ENCODE measurements at places on chromosomes 11 and 22.

DNA sequence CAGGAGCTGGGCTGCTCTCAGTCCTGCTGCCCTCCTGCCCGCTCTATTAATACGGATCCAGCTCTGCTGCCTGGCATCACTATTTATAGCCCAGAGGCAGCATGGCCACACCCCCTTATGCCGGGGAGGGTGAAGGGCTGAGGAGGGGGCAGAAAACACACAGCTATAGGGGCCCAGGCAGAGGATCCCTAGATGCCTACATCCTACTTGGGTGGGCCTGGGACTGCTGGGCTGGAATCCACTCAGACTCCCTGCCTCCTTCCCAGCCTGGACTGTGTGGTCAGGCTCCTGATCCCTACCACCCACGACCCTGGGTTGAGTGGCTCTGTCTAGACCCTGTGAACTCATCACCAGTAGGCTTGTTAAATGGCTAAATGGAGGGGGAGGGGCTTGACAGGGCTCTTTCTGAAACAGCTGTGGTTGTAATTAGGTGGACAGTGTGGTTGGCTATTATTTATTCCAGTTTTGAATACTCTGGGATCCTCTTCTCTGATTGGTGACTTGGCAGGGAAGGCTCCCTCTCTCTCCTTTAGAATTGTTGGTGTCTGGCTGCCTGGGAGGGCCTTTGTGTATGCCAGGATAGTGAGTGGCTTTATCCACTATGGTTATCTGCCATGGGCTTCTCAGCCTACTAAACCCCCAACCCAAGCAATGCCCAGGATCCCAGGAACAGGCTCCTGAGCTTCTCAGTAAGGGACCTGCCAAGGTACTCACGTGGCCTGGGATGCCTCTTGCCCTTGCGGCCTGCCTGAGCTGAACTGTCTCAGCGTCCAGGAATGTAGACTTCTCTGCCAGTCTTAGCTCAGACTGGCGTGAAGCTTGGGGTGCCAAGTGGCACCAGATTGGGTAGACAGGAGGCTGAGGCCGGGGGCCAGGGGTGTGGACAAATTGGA is 15.2 kb downstream of the PHLDB1 start:
- no peak for DNase-seq

DNA sequence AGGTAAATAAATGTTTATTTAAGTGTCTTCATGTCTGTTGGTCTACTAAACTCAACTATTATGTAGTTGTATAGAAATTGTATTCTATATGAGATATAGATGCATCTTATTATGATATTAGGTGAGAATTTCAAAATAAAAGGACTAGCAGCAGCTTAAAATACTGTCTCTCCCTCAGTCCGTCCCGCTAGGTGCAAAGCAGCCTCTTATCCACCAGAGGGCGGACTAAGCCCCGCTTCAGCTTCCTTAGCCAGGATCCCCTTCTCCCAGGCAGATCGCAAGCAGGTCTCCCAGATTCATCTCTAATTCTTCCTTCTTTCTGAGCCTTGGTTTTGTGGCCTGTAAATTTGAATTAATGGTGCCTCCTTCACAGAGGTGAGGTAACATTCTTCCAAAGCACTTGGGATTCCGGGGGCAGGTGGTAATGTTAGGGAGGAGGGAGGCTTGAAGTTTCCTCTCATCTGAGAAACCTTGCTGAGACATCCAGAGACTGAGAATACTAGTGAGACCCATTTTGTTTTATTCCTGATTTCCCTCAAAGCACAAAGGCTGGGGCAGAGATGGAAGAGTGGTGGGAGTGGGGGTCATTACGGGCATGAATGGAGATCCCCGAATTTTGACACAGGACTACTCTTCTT is 13.5 kb upstream of the INSC start:
- no peak for DNase-seq

DNA sequence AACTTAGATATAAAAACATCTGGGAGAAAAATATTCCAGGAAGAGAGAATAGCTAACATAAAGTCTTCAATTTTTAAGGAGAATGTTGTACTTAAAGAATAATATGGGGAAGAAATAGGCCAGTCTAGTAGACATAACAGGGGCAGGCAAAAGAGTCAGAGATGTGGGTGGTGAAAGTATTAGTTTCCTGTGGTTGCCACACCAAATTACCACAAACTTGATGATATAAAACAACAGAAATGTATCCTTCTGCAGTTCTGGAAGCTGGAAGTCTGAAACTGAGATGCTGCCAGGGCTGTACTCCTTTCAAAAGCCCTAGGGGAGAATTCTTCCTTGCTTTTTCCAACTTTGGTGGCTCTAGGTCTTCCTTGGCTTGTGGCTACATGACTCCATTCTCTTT is 1309.7 kb downstream of the LRRC4C start:
- no peak for DNase-seq

DNA sequence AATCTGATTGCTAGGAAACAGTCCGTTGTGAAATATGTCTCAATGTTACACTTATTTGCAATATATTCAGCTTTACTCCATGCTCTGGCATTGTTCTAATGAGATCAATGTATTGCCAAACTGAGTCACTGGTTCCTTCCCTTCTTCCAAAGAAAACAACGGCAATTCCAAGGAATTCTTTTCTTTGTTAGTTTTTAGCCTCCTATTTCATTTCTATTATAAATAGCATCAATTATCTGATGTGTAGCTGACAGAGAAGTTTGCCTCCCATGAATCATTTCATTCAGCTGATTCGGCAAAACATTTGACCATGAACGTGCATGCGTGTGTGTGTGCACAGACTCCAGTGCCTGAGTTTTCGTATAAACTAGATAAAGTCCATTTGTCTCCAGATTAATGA is 346.8 kb downstream of the ETS1 start:
- DNase-seq, result no peak

DNA sequence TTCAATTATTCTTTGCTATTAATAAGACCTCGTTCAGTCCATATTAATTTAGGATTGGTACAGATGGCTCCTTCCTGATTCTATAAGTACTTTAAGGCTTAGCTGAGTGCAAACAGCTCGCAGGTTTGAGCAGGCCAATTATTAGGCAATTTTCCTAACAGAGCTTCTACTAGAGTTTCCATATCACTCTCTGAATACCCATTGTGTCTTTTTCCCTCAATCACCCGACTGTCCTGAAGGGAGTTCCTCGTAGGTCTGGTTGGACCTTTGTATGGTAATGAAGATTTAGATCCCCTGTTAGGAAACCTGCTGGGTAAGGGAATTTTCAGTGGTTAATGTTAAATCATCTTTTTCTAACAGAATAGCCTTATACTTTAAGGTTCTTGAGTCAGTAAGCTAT is 61.1 kb downstream of the ARHGAP42 start:
- DNase-seq, result no peak

GRCh38 chr11:26835611-26836010 is 113.8 kb upstream of the SLC5A12 start:
- DNase-seq, result no peak

DNA sequence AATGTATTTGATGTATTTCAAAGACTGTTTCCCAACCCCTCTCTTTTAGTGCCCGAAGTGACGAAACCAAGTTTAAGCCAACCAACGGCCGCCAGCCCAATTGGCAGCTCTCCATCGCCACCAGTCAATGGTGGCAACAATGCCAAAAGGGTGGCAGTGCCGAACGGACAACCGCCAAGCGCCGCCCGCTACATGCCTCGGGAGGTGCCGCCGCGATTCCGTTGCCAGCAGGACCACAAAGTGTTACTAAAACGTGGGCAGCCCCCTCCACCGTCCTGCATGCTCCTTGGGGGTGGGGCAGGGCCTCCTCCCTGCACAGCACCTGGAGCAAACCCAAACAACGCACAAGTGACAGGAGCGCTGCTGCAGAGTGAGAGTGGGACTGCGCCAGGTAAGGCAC is 84.1 kb downstream of the TNRC6B start:
- no peak for DNase-seq

Data from cortex of kidney (tissue), 1 donor.